Mesothelial cell of epicardium (in vitro differentiated cells): ENCODE measurements at places on chromosomes 7 and 10. TPM values are rescaled to one million over a fixed set of nuclear protein-coding genes. Genes with fewer than 3 reads are reported as not detected.

- peak overlapping the region; percentile 54 for H3K27ac ChIP-seq
- H3K36me3 ChIP-seq: peaks cover 20% of the 10 kb centered on the region
- no peak overlapping the region for H3K4me3 ChIP-seq
- no peaks in the 10 kb centered on the region for H3K27me3 ChIP-seq
Measured at GRCh38 chr7:99083068-99083651, 60.7 kb downstream of the SMURF1 start.

DNA sequence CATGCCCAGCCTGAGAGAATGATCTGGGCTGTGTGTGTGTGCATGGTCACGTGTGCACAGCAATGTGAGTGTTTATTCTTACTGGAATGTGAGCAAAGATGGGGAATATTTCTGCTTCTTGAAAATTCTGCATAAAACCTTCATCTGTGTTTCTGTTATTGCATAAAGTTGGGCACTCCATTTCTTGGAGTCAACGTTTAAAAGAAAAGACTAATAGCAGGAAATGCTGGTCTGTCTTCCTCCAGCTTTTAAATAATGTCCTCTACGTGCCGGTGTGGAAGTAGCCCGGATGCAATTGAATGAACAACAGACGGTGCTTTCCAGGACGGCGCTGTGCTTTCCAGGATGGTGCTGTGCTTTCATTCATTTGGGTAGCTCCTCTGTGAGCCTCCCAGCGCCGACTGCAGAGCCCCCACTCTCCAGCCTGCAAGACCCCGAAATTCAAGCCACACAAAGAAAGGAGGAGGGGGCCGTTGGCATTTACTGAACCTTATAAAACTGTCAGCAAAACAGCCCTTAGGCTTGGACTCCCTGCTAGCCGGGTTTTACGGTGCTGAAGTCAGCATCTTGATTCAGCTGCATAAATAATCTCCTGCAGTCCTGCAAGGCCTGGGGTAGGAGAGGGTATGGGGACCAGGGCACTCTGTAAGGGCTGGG lies 158.2 kb upstream of the PRKCQ start:
- H3K27ac ChIP-seq: peak overlapping the region; percentile 66
- no peaks in the 10 kb centered on the region for H3K36me3 ChIP-seq
- H3K4me1 ChIP-seq: peaks cover 50% of the 10 kb centered on the region
- peak overlapping the region; percentile 40 for H3K4me3 ChIP-seq
- no peak for DNase-seq
- peaks cover 2% of the 10 kb centered on the region for H3K27me3 ChIP-seq

- no peak overlapping the region for H3K4me3 ChIP-seq
- peaks cover 13% of the 10 kb centered on the region for H3K27me3 ChIP-seq
- no peaks in the 10 kb centered on the region for H3K4me1 ChIP-seq
- no peaks in the 10 kb centered on the region for H3K36me3 ChIP-seq
Measured at GRCh38 chr10:126500185-126500584, 111.9 kb upstream of the ADAM12 start.

The AP5Z1 gene
- 35.6 to 40.9 TPM (median 36.2 TPM) in 3 replicates for total RNA-seq

The PLEKHA8 gene
- 39.8 to 43.5 TPM (median 40.3 TPM) in 3 replicates for total RNA-seq

DNA sequence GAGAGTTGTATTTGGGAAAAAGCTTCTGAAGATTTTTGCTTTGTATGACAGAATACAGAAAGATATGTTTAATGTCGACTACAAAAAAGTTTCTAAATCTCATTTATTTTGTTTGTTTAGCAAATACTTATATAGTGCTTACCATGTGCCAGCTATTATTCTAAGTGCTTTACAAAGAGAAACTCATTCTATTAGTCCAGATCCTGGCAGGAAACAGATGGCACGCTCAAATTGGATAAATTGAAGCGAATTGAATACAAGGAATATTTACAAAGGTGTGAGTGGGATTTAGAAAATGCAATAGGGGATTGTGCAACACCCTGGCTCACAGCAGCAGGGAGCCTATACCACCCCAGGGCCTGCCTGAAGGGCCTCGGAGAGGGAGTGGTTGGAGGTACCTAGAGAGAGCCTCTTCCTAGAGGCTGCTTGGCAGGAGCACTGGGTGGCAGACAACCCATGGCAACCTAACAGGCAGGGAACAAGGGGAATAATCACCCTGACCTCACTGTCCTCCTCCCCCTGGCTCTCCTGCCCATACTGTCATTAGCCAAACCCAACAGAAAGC lies 27.6 kb upstream of the FAM204A start:
- no peak for DNase-seq
- peaks cover 4% of the 10 kb centered on the region for H3K36me3 ChIP-seq
- no peak overlapping the region for H3K4me3 ChIP-seq
- H3K4me1 ChIP-seq: peaks cover 16% of the 10 kb centered on the region

GRCh38 chr10:69684020-69684980 lies 54.3 kb downstream of the FAM241B start:
- peaks cover 49% of the 10 kb centered on the region for H3K4me1 ChIP-seq
- peaks cover 7% of the 10 kb centered on the region for H3K27me3 ChIP-seq
- H3K4me3 ChIP-seq: no peak overlapping the region
- H3K36me3 ChIP-seq: no peaks in the 10 kb centered on the region
- peak overlapping the region; percentile 90 for H3K27ac ChIP-seq
